Activated CD8-positive, alpha-beta memory T cell treated with anti-CD3 and anti-CD28 coated beads, Interleukin-2, amount 50 U/mL, for 48 hours (primary cell): ENCODE measurements at places on chromosomes 4 and X.

DNA sequence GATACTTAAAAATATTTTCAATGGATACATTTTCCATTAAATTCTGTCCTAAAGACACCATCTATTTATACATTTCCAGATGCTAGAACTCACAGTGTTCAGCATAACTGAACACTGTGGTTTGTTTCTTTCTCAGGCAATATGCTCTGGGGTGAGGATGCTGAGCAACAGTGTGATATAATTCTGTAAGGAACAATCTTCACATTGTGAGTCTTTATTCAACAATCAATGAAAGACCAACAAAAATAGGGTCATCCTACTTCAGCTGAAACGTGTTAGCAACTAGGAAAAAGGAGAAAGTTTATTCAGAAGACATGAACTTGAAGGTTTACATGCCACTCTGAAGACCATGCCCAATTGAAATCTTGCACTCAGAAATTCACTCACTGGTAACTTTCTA, 284.8 kb downstream of the UNC5C start:
- DNase-seq: no peak

DNA sequence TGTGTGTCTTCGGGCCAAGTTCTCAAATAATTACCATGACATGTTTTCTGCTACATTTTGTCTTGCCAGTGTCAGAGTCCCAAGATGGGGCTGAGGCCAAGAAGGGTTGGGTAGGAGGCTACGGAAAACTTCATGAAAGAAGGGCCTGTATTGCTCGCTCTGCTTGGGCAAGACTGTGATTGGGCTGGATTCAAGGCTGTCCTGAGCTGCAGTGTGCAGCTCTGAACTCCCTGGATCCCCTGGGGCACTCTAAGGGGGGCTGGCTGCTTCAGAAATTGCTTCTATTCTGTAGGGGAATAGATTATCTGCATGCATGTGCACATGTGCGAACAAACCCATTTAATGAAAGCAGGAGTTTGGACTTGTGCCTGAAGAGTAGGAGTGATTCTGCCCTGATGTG, 13.6 kb downstream of the TSPAN6 start:
- DNase-seq: no peak

- DNase-seq: no peak
These were observed 39.6 kb downstream of the BEND4 start for GRCh38 chr4:42112846-42113245.

GRCh38 chr4:74768857-74769525, 25.3 kb downstream of the BTC start:
- DNase-seq: no peak

DNA sequence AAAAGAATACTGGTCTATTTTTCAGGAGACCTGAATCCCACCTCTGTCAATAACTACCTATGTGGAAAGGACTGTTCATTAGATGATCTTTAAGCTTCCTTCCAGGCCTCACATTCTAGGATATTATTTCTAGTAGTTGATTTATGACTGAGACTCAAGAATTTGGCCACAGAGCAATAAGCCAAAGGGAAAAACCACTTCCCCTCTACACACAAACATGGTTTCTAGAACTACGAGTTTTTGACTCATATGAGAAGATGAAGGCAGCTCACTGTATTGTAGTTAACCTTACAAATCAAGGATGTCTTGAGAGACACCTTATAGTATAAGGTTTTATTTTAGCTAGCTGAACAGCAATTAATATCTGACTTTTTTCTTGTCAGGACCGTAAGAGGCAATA, 36.9 kb upstream of the GDPD2 start:
- DNase-seq: no peak

DNA sequence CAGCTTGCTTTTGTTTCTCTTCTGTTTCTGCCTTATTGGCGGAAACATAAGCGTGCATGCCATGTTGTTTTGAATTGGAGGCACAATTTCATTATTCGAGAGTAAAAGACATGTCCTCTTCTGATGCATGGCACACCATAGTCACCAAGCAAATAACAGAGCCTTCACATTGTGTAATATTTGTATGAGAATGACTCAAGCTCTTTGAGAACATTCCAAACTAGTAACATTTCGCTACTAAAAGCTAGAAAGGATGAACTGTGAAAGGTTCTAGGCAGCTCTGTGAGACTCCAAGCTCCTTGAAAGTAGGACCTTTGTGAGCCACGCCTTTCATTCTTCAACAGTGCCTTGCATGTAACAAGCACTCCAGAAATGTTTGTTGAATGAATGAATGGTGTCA, 9.2 kb upstream of the ANXA3 start:
- no peak for DNase-seq

- DNase-seq: no peak
These were observed 114.9 kb upstream of the FAM9B start for GRCh38 chrX:9148615-9149399.

- no peak for DNase-seq
These were observed 6.2 kb downstream of the SUV39H1 start for GRCh38 chrX:48702716-48703115.

- no peak for DNase-seq
These were observed 127.9 kb downstream of the OR13H1 start for GRCh38 chrX:131671735-131672134.

GRCh38 chr4:33941854-33942253, 2302.5 kb downstream of the ARAP2 start:
- DNase-seq: no peak

DNA sequence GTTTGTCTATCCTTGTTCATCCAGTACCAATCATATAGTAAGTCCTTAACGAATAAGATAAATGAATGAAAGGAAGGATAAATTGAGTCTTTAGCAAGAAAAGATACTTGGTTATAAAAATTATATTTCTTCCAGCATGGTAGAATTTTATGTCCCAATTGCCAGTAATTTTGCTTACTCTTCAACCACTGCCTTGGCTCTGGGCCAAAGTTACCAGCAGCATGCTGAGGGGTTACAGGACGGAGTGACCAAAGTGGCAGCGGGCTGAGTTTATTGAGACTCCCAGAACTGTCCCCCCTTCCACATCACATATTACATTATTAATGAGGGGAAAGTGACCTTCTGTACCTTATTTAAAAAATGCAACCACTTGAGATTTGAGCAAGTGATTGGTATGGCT, 121.7 kb downstream of the RASGEF1B start:
- no peak for DNase-seq

GRCh38 chr4:28167411-28167810, 1306.8 kb downstream of the STIM2 start:
- no peak for DNase-seq

DNA sequence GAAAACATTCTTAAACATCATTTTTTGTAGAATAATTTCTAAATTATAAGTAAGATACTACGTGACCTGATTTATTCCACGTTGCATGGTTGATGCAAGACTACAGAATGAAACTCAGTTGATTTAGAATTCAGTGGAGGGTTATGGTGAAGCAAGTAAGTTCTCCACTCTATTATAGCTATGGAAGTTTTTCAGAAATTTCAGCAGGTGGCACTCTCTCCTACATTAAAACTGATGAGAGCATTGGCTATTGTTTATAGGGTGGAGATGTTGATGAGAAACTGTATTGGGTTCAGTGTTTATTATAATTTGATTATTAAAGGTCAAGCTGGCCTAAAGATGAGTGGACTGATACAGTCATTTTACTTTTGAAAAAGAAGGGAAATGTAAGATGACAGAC, 88.0 kb downstream of the FNIP2 start:
- no peak for DNase-seq

GRCh38 chr4:80294206-80294605, 27.7 kb downstream of the FGF5 start:
- DNase-seq: no peak

DNA sequence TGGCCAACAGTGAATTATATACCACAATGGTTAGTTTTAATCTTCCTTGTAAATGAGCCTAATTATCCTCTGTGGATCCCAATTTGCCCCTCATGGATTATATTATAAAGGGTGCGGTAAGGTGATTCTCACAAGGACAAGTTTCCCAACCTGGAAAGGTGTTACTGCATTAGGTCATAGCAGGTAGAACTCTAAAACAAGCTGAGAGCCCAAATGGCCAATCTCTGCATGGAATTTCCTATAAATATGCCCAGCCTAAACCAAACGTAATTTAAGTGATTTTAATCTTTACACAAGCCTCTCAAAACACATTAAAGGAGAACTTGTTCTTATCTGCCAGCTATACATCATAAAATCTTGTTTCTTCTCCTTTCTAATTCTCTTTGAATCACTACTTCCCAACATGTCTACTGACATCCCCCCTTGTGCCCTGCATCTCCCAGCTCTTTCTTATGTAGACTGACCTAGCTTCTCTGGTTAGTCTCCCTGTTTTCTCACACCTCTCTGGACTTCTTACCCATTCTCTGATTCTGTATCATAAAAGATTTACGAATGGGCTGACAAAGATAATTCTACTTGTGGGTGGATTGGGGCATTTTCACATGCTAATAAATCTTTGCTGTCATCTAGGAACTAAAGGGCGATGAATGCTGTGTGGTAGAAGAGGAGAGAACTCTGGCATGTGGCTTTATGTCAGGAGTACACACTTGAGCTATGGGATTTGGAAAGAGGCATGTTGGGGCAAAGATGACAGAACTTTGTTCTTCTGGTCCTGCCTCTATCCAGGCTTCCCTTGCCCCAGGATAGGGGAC, 94.3 kb upstream of the PGRMC2 start:
- no peak for DNase-seq

GRCh38 chrX:101164766-101165590, 54.6 kb upstream of the DRP2 start:
- DNase-seq: no peak

DNA sequence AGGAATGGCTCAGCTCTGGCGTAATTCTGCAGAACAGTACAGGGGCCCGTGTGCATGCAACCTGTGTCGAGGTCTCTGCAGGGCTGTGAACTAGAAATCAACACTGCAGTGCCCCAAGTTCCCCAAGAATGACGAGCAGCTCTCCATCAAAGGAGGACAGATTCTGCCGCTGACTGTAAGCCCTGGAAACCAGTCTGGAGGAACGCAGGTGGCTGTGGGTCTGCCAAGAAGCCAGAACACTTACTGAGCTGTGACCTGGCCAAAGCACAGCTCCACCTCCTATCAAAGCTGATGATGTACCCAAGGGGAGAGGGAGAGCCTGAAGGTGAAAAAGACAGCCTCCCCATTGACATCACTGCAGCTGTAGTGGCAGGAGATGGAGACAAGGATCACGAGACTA, 80.3 kb upstream of the STS start:
- no peak for DNase-seq

GRCh38 chr4:158722291-158722916, 792 bp downstream of the PPID start:
- no peak for DNase-seq

- no peak for DNase-seq
These were observed 44.7 kb downstream of the TMEM150C start for GRCh38 chr4:82517043-82517442.

GRCh38 chr4:73576381-73576780, 43.9 kb downstream of the RASSF6 start:
- no peak for DNase-seq

GRCh38 chr4:139774759-139775487, 109.3 kb downstream of the MGST2 start:
- no peak for DNase-seq

GRCh38 chrX:17939724-17940123, 78.6 kb upstream of the RAI2 start:
- no peak for DNase-seq

- no peak for DNase-seq
These were observed 276.1 kb downstream of the GASK1B start for GRCh38 chr4:157896726-157897125.

GRCh38 chrX:69137371-69138117, 27.7 kb downstream of the PJA1 start:
- DNase-seq: no peak

- no peak for DNase-seq
These were observed 488.8 kb upstream of the CPEB2 start for GRCh38 chr4:14513471-14513870.

GRCh38 chrX:31255310-31256033, 183.6 kb upstream of the FTHL17 start:
- no peak for DNase-seq

DNA sequence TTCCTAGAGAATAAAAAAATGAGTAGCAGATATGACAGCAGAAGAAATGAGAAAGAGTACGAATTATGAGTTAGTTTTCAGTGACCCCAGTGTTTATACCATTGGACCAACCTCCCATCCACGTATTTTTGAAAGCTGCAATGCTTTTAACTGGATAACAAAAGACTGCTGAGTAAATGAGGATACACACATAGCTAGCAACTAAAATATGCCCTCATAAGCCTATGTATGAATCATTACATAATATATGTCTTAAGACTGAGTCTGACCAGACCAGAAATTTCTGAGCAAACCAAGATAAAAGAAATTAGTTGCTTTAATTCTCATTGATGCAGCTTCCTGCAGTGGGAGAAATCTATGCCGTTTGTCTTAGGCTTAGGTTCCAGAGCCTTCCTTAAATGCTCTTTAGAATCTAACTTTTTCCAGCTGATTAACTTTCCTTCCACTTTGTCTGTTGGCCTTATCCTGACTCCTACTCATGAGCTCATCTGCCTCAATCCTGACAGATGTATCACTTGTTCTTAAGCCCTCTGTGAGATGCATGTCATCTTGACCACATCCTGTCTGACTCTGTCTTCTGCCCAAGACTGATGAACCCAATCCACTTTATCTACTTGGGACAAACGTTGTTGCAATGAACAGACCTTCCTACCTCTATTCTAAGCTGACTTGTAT, 301.4 kb upstream of the AADAT start:
- no peak for DNase-seq

DNA sequence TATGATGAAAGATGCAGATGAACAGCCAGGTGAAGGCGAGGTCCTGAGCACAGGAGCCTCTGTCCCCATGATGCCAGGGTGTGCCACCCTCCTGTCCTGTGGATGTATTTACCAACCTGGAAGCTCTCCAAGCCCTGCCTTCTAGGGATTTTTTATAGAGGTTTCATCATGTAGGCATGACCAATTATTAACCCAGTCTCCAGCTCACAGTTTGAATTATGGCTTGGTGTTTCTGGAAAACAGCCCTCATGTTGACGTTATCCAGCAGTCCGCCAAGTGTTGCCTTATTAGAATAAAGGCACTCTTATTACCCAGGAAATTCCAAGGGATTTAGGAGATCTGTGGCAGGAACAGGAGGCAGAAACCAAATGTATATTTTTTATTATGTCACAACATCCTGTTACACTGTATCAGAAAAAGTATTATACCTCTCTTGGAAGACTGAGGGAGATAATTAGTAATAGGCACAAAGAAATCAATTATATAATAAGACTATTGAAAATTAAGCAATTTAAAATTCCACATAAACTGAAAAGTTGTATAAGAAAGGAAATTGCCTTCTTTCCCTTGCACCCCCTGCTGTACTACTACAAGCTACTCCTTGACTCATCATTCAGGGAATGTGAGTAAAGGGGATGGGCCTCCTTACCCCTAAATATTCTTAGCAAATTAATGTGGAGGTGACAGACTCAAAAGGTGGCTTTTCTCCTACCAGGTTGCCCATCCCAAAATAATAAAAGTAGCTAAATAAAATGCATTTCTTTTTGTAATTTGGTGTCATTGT, 129.6 kb downstream of the ZNF330 start:
- no peak for DNase-seq

DNA sequence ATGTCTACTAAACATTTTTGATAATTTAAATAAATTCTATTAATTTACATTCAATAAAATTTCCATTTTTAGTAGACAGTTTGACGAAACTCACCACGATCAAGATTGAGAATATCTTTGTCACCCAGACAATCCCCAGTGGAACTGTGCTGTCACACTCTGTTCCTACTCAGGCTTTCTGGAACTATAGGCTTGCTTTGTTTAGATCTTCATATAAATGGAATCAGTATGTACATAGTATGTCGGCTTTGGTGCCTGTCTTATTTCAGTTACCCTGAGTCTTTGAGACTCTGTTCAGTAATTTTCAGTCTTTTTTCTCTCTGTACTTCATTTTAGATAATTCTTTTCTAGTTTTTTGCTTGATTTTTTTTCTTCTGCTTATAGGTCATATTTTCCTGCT, 163.5 kb upstream of the EMCN start:
- no peak for DNase-seq

GRCh38 chr4:108350332-108350731, 181.6 kb upstream of the LEF1 start:
- no peak for DNase-seq
